Cardiac fibroblast (primary cell): ENCODE measurements at places on chromosomes 3 and 15.
A peak's percentile ranks its signal among the peaks of the same experiment; 100 is the strongest.

DNA sequence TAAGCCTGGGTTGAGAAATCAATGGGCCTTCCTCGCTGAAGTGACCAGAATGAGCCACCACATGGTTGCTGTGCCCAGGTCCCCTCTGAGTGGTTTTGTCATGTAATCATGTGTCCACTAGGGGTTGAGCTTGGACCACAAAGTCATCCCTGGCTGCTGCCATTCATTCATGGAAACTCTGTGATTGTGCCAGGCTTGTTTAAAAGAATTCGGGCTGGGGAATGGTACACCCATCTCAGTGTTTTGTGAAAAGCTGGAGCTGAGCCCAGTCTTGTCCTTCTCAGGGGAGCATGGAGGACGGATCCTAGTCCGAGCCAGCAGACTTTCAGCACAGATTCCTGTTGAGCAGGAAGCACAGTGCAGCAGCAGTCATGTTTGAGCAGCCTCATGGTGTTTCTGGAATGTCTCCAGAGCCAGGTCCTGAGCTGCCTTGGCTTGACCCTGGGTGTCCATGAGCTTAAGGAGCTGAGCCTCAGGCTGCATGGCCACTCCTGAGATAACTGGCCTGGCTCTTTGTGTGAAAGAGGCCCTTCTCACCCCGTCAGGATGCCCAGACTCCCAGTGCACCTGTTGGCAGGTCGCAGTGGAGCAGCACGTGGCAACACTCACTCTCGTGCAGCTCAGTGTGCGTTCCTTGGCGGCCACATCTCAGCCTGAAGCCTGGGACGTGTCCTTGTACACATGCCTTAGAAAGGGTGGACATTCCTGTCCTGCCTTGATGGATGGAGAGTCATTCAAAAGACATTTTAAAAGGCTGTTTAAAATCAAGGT, 260.3 kb upstream of the TPM1 start:
- DNase-seq = peak; percentile 98

GRCh38 chr3:23217872-23218554, 14.9 kb downstream of the UBE2E2 start:
- no peak for DNase-seq

- DNase-seq = no peak
Measured at GRCh38 chr15:63600001-63600615, 2.9 kb downstream of the FBXL22 start.

DNA sequence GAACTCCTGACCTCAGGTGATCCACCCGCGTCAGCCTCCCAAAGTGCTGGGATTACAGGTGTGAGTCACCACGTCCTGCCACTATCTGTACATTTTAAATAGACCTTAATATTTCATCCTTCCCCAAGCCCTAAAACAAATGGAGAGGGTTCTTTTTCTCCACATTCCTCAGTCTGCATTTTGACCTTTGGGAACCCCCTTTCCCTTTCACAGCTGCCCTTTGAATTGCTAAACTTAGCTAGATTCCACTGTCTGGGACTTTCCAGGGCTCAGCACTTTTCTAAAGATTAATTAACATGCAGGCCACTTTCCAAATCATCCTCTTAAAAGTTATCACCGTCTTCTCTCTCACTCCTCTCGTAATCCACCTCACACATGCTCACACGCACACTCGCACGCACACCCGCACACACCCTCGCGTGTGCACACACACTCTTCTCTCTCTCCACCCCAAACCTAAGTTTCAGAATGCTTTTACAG, 124.2 kb downstream of the TMCO5A start:
- DNase-seq = no peak

- no peak for DNase-seq
Measured at GRCh38 chr3:68424796-68425460, 507.4 kb downstream of the TAFA4 start.

DNA sequence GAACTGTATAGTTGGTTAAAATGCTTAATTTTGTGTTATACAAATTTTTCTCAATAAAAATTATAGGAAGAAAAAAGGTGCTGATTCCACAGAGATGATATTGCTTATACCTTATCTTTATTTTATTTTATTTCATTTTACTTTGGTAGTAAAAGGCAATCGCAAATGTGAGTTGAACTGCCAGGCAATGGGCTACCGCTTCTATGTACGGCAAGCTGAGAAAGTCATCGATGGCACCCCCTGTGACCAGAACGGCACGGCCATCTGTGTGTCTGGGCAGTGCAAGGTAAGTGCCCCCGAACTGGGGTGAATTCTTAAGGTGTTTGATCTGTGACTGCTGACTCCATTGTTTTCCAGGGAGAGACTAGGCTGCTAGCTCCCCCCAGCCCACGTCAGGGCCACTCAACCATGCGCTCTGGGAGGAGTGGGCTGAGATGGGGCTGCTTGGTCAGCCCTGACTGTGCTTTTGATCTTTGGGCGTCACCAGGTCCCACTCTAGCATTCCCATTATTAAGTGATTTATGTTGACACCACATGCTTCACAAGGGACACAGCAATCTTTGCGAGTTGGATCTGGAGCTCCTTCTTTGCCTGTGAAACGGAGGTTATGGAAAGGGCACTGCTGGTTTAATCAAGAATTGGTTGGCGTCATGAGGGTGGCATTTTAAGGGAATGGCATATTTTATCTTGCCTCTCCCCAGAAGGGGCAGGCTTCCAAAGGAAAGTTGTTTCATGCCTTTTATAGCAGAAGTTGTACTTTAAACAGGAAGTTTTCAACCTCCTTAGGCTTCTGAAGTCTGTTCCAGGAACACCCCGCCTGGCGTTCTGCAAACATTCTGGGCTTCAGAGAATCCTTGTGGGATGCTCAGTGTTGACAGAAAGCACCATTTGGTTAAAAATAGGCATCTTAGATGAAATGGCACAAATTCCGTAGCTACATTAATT, 296.5 kb downstream of the THSD4 start:
- peak; percentile 77 for DNase-seq

DNA sequence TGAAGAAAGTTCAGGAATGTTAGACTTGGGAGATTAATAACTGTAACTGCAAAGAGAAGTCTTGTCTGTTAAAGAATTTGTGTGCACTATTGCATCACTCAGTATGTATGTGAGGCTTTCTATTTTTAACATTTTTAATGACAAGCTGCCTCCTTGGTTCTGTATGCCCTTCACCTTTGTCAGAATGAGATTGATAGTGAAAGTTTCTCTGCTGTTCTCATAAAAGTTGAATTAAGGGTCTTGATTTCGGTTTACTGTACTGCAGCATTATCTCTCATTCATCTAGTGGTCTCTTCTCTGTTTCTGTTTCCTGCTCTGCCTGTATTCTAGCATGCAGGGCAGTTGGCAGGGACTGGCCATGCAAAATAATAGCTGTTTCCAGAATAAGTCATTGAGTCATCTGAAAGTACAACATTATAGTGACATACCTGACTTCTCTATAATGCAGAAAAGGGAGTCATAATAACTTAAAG, 454.9 kb downstream of the IL5RA start:
- DNase-seq = no peak

GRCh38 chr3:151331696-151332095, 2.3 kb upstream of the P2RY13 start:
- DNase-seq = no peak

DNA sequence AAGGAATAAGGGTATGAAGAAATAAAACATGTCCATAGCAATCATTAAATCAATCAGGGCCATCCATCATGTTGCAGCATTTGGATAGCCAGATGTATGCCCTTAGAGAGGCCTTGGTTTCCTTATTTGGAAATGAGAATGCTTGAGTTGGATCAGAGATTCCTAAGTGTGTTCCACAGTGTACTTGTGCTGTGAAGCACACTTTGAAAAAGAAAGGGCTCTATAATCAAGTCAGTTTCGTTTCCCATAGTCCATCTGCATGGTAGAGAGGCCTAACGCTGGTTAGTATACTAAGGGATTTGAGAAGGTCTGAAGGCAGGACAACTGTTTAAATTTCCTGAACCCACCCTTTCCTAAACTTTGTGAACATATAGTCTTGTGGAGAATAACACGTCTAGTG, 30.9 kb downstream of the RBMS3 start:
- DNase-seq = no peak

- no peak for DNase-seq
Measured at GRCh38 chr3:113153499-113154107, 57.8 kb upstream of the BOC start.

- DNase-seq = no peak
Measured at GRCh38 chr15:64161688-64162477, 939 bp downstream of the PPIB start.

GRCh38 chr3:120160050-120160449, 65.8 kb upstream of the GSK3B start:
- peak; percentile 98 for DNase-seq

DNA sequence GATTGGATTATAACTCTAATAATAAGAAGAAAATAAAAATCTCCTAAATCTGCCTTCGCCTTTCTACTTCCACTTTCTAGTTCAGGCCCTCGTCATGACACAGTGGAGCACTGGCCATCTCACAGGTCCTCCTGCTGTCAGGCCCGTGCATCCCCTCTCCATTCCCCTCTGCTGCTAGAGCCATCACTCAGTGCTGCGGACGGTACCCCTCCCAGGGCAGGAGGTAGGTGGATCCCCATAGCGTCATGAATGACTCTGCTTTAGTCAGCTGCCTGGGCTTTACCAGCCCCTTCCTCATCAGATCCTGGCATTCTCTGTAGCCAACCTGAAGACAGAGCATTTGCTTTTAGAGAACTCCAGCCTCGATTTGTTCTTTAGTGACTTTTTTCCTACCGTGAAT, 12.0 kb upstream of the PPP1R2 start:
- no peak for DNase-seq

GRCh38 chr3:170496026-170496867, 77.6 kb downstream of the CLDN11 start:
- DNase-seq = no peak

GRCh38 chr3:103184772-103185171, 750.0 kb downstream of the ZPLD1 start:
- no peak for DNase-seq

- DNase-seq = peak; percentile 65
Measured at GRCh38 chr3:100516838-100517237, 24.4 kb downstream of the TMEM45A start.

GRCh38 chr3:188123170-188123905, 30.6 kb upstream of the LPP start:
- peak; percentile 13 for DNase-seq

- DNase-seq = no peak
Measured at GRCh38 chr15:62644889-62645742, 397.4 kb upstream of the TPM1 start.

- DNase-seq = no peak
Measured at GRCh38 chr3:100429187-100429716, 27.9 kb downstream of the LNP1 start.

DNA sequence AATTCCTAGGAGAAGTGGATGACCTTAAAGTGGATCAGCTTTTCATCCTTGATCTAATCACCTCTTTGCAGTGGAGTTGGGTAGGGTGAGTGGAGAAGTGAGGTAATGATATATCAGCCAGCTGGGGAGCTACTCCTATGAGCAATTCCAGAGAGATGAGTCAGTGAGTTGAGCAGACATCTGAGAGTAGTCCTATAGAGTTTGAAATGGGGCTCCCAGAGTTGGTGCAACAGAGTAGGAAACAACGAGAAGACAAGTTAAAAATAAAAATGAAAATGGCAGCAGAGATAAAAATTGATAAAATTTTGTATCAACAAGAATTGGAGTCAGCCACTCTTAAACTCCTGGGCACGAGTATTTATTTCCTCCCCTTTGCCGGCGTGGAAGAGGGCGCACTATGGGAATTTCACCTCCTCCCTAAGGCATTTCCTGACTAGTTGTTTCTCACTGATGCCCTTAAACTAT, 150.8 kb upstream of the DPH6 start:
- peak; percentile 94 for DNase-seq

GRCh38 chr3:123803521-123803920, 80.6 kb downstream of the MYLK start:
- no peak for DNase-seq

- DNase-seq = no peak
Measured at GRCh38 chr3:120101624-120102023, 7.4 kb upstream of the GSK3B start.

- DNase-seq = peak; percentile 66
Measured at GRCh38 chr15:64209680-64210334, 47.0 kb upstream of the PPIB start.

- no peak for DNase-seq
Measured at GRCh38 chr3:73964818-73965217, 340.1 kb upstream of the PDZRN3 start.

- DNase-seq = no peak
Measured at GRCh38 chr3:99839613-99840012, 22.0 kb downstream of the CMSS1 start.

DNA sequence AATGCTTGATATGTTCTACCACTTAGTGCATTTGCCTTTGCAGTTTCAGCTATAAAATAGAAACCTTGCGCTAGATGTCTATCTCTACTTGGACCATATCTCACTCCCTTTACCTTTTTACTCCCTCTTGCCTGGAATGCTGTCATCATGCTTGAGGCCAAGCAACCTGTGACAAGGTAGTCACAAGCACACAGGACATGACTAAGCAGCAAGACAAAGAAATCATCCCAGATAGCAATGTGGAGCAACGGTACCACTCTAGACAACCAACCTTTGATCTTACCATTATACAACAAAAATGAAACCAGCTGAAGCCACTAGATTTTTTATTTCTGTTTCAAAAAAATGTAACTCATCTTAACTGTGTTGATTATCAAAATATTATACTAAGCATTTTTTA, 50.5 kb upstream of the SPSB4 start:
- no peak for DNase-seq

DNA sequence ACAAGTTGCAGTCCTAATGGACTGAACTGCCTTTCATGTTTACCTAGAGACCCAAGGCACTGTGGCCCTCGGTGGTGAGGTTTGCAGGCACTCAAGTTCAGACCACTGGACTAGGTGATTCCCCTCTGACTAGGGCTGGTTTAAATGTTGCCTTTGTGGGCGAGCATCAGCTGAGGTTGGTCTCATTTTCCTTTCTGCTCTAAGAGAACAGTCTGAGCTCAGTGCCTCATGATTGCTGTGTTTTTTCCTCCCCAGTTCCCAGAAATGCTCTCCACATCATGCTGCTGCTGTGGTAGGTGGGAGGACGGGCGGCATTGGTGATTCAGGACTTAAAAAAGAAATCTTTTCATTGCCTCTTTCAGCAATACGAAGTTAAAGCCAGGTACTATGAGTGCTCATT, 237.2 kb downstream of the MBNL1 start:
- no peak for DNase-seq

DNA sequence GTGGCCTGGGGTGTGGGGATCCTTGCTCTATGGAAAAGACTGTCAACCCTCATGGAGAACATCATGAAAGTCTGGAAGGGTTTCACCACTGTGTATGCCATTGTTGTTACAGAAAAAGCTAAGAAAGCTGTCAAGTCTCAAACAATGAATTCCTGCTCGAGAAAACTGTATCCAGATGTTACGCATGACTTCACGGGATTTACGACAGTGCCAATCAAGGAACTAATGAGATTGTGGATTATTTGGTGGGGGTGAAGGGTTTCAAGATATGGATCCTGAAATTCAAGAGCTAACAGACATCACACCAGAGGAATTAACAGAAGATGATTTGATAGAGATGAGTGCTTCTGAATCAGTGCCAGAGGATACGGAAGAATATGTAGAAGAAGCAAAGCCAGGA, 7.8 kb downstream of the PPP1R2 start:
- no peak for DNase-seq

GRCh38 chr3:123757281-123757940, 126.7 kb downstream of the MYLK start:
- DNase-seq = peak; percentile 14
